ENCODE measurements at places on chromosomes 11 and 22.

DNA sequence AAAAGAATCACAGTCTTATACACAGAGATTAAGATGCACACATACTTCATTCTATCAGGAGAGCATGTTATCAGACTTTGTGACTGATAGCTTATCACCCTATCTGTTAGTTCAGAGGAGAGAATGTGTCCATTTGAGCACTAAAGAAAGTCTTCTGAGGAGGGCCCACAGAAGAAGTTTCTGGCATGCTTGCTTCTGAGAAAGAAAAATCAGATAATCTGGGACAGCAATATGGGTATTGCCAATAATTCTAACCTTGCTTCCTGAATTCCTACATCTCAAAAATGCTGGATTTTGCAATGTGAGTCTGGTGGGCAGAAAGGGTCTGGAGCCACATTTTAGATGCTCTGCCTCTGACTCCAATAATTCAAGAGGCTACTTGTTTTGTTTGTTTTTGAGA lies 128.9 kb downstream of the RBFOX2 start:
- no peak for DNase-seq

DNA sequence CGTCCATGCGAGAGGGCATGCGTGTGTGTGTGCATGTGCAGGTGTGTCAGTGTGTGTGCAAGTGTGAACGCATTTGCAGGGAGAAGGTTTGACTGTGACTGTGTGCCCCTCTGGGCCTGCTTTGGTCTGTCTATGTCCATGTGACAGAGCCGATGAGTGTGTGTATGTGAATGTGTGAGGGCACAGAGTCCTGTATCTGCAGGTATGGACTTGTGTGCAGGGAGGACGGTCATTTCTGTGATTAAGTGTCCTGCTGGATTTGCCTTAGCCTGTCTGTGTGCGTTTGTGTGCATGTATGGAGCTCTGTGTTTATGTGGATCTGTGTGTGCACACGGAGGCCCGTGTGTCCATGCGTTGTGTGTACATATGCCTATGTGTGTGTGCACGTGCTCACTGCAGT lies 5.4 kb downstream of the EMID1 start:
- DNase-seq = no peak

DNA sequence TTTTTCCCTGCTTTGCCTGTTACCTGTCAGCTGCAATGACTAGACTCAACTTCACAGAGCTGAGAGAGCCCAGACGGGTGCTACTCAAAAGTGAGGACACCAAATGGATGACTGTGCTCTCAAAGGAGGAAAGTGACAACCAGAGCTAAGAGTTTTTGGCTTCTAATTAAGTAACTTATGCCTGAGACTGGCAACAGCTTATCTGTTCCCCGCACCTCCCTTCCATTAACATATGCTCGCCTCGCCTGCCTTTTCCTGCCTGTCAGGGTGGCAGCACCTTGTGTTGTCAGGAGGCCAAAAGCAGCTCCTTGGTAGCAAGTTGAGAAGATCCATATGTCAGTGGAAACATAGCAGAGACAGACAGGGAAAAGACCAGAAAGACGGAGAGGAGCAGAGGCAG lies 573.9 kb upstream of the KIRREL3 start:
- no peak for DNase-seq

GRCh38 chr22:30884211-30885000 lies 84.2 kb downstream of the MORC2 start:
- DNase-seq = no peak

DNA sequence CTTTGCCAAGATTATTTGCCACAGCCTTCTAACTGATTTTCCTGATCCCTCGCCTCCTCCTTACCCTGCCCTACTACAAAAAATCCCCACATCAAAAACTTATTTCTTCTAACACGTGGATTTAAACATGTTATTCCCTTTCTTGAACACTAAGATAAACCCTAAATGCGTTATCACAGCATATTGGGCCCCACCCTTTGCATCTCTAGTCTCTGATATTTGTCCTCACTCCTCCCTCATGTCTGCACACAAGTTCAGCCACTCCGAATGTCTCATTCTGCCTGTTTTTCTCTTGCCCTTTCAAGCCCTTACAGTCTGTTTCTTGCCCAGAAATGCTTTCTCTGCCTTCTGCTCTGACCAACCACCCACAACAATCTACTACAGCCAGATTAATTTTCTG lies 10.6 kb upstream of the ACER3 start:
- DNase-seq = no peak

DNA sequence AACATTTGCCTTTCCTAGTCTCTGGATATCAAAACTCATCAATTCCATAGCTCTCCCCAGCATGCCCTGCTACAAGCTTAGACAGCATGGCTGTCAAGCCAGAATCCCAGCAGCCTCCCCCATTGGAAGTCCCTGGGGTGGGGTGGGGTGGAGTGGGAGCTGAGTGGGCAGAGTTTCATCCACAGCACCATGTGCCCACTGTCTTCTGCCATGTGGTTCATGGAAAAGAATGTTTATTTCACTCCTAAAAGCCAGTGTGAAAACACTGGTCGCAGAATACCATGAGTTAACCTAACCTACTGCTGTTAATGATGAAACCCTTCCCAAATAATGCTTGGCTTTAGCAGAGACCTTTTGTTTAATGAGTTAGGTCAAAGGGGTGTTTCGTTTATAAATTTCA lies 80.2 kb upstream of the KIRREL3 start:
- DNase-seq = no peak
